Spinal cord (tissue), 10 donors: ENCODE measurements at places on chromosomes 16 and 17.

- DNase-seq = no peak
- no peaks in the 10 kb centered on the region for H3K27me3 ChIP-seq
- no peak overlapping the region for H3K27ac ChIP-seq
- H3K4me3 ChIP-seq = no peak overlapping the region
Observed at GRCh38 chr17:71941920-71942319, 178.9 kb upstream of the SOX9 start.

DNA sequence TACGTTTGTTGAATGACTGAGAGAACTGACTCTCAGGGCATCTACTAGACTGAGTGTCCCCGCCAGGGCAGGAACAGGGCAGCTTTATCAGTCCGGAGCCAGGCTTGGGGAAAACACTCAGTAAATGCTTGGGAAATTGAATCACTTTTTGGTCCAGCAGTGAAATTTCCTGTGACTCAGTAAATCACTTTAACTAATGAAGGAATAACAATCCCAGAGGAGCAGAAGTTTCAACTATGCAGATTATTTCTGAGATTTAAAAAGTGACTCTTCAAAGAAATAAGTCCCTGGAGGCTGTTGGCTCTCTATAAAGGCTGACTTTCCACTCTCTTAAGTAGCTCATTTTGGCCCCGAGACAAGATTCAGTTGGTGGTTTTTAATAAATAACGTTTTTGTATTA lies 101.8 kb downstream of the FOXL1 start:
- no peak overlapping the region for H3K27ac ChIP-seq
- H3K36me3 ChIP-seq = no peaks in the 10 kb centered on the region
- DNase-seq = no peak
- H3K4me3 ChIP-seq = no peak overlapping the region
- H3K27me3 ChIP-seq = no peaks in the 10 kb centered on the region
- peaks cover 3% of the 10 kb centered on the region for H3K4me1 ChIP-seq

DNA sequence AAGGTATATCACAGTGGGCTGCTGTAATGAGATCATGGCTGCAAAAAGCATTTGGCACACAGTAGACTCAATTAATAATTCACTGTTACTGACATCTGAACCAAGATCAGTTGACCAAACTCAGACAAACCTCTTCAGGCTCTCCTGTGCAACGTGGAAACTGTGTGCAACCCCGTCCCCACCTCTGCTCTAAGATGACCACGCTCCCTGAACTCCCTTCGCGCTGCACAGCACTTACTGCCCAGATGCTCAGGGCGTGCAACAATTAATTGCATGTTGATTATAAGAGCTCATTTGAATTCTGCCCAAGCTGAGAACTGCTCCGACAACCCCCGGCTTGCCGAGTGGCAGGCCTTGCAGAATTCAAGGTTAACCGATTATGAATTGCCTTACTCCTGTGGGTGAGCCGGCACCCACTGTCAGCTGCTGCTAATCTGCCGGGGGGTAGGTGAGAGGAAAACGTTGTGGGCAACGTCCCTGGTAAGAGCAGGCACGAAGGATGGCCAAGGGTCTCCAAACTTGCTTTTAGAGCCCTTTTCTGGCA lies 1.3 kb upstream of the GSG1L start:
- peaks cover 21% of the 10 kb centered on the region for H3K27me3 ChIP-seq
- H3K4me1 ChIP-seq = peaks cover 21% of the 10 kb centered on the region
- H3K4me3 ChIP-seq = no peak overlapping the region

DNA sequence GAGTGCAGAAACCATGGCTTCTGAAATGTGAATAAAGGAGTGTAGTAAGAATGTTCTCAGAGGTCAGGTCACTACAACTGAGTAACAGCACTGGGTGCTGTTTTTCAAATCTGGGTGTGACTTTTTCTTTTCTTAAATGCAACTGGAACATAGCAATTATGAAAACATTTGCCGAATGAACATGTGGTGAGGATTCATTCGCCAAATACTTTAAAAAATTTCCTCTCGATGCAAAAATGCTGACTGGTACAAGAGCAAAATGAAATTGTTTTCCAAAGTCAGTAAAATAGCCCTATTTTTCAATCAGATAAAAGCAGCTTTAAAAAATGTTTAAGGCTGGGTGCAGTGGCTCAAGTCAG lies 18.6 kb downstream of the ZDHHC7 start:
- H3K4me1 ChIP-seq = no peaks in the 10 kb centered on the region
- H3K4me3 ChIP-seq = no peak overlapping the region
- no peaks in the 10 kb centered on the region for H3K27me3 ChIP-seq
- no peak for DNase-seq
- peak overlapping the region; percentile 8 for H3K27ac ChIP-seq
